Stimulated activated CD4-positive, alpha-beta T cell treated with anti-CD3 and anti-CD28 coated beads, Interleukin-2, amount 100 ng/mL, for 4 hours (primary cell): ENCODE measurements at places on chromosomes 16 and 17.

DNA sequence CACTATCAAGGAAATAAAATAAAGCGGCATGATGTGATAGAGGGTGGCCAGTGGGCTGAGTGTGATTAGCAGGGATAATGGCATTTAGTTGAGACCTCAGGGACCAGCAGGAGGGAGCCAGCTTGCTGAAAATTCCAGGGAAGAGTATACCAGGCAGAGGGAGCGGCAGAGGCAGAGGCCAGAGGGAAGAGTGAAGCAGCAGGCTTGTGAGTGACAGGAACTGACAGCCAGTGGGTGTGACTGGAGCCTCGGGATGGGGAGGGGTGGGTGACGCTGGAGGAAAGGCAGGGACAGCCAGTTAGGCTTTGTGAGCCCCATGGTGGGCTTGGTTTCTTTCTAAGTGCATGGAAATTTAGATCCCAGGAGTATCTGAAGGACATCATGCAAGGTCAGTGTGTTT lies 209.7 kb upstream of the CACNG3 start:
- DNase-seq = no peak

DNA sequence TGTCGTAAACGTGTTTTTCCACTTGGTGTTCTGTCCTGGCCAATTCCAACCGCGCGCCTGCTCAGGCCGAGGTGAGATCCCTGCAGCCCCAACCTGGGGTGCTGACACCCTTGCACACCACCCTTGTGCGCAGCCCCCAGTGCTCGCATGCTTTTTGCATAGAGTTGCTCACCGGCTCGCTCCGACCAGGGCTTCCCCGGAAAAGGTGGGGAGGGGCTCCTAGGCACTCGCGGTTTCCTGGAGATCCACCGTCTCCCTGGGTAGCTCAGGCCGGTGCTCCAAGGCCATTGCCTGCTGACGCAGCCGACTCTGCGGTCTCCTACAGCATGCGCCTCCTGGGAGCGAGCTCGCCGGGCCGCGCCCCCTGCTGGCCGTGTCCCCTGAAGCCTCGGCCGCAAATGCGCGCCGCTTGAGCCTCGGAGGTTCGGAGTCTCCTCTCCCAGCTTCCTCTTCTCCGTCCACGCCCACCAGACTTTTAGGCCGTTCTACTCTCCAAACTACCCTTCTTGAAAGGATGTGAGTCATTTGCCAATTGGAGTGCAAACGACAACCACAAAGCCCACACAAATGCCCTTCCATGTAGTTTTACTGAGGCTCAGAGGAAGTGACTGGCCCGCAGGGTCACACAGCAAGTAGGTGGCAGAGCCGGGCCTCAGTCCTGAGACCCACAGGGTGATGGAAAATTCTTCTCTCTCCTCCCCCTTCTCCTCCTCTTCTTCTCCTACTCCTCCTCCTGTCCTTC lies 7.2 kb upstream of the PDP2 start:
- peak; percentile 76 for DNase-seq

GRCh38 chr16:3655396-3656159 lies 1.1 kb downstream of the DNASE1 start:
- no peak for DNase-seq

DNA sequence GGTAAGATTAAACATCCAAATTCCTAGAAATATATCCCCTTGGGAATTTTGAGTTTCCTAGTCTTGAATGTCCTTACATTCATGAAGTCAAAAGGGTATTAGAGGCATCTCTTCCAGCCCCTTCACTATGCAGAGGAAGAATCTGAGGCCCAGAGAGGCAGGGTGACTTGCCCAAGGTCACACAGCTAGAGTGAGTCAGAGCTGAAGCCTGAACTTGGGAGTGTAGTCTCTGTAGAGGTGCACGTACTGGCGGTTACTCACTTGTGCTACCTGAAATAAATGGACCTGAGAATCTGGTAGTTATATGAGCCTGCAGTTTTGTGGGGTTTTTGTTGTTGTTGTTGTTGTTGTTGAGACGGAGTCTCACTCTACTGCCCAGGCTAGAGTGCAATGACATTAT lies 164.0 kb downstream of the XYLT1 start:
- DNase-seq = no peak

- no peak for DNase-seq
Observed at GRCh38 chr17:42991471-42991870, 6.7 kb upstream of the RPL27 start.

DNA sequence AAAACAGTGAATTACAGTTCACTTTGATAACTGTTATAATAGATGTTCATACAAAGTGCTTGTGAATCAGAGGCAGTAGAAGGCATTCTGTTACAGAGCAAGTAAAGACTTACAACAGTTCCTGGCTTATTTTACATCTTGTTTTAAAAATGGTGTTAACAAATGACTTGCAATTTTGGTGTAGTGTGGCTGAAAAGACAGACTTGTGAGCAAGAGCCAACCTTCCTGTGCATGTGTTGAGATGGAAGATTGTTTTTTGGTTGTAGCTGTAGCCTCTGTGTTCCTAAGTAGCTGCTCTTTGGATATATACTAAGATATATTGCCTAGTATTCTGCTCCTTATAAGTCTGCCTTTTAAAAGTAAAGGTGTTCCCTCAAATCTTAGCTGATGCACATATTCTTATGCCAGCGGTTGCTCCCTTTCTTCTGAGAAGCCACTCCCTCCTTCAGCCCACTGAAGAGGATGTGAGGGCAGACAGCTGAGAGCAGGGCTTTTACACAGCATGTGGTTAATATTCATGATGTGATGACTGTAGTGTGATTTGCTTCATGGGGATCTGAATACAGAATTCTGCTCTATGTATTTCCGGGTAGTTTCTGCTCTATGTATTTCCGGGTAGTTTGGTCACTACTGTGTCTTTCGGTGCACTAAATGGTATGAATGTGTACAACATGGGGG lies 182.3 kb downstream of the PHKB start:
- no peak for DNase-seq

DNA sequence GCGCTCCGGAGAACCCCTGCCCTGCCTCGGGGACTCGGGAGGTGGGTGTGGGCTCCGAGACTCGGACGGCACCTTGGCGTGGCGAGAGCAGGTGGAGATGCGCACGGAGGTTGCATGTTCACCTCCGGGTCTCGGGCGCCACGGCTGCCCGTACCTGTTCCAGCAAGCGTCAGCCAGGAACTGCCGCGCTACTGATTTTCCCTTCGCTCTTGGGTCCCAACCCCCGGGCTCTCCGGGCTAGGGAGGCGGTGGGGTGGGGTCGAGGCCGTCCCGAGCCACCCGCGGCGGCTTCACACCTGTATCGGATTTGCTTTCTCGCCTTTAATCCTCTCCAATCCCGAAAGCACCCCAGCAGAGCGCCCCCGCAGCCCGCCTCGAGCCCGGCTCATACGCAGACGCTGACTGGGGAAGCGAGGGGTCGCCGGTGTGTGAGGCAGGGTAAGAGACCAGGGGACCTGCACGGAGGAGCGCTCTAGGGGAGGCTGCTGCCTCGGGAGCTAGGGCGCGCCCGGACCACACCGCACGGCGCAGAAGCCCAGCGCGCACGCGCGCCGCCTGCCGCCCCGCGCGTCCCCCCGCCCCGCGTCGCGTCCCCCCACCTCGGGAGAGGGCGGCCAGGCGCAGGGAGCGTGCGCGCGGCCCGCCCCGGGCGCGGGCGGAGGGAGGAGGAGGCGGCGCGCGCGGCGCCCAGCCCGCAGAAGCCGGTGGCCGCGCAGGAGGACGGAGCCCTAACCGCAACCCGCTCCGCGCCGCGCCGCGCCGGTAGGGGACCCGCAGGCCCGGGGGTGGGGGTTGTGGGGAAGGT lies at the start of gene DUSP14:
Gene DUSP14 (plus strand): TSS at position 695 of the 805 bp plus-strand sequence. CDS start 22,382 bp downstream, outside the sequence.
- peak; percentile 80 for DNase-seq

DNA sequence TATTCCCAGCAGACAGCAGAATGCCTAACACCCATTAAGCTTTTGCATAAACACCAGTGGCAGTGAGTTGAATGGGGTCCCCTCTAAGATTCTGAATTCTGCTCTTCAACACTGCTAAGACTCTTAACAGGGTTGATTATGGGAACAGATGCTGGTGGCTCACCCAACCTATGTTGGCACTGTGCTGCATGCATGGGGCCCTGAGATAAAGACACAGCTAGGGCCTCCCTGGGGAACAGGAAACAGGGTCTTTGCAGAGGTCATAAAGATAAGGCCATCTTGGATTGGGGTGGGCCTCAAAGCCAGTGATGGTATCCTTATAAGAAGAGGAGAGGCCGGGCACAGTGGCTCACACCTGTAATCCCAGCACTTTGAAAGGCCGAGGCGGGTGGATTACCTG lies 190.8 kb downstream of the SLC39A11 start:
- no peak for DNase-seq

DNA sequence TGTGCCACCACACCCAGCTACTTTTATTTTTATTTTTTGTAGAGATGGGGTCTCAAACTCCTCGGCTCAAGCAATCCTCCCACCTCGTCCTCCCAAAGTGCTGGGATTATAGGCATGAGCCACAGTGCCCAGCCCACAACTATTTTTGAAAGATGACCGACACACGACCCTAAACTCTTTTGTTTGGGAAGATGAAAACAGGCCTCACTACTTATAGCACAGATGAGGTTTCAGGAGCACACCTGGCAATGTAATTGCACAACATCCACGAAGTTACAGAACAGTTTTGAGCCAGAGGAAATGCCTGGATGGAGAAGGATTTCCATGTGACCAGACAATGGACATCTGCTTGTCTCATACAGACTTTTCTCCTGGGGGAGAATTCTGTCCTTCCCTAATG lies 43.4 kb upstream of the PRSS54 start:
- DNase-seq = no peak

DNA sequence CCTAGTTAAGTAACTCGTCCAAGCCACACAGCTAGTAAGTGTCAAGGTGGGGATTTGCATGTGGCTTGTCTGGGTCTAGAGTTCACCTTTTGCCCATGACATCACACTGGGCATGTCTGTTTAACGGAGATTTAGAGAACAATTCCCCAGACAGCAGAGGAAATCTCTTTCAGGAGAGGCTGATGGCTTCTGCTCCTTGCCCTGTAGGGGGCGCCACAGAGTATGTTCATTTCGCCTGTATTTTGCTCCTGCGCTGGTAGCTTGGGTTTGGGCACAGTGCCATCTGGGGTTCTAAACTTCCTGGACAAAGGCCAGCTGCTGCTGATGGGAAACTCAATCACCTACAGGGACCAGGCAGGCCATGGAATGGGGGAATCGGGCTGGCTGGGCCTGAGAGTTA lies 20.4 kb downstream of the OTOA start:
- no peak for DNase-seq

GRCh38 chr17:2124391-2124790 lies 69.5 kb downstream of the HIC1 start:
- no peak for DNase-seq

DNA sequence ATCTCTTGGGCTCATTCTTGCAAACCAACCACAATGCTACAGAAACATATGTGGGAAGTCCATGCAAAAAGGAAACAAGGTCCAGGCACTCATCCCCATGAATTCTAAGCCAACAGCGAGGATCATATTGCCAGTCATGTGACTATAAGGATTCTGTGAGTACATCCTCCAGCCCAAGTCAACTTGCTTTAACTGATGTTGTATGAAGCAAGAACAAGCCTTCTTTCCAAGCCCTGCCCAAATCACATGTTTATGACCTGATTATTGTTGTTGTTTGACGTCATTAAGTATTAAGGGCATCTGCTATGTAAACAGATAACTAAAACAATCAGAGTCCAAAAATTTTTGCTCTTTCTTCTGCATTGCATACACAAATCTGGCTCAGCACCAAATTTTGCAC lies 78.2 kb upstream of the MON1B start:
- DNase-seq = no peak

DNA sequence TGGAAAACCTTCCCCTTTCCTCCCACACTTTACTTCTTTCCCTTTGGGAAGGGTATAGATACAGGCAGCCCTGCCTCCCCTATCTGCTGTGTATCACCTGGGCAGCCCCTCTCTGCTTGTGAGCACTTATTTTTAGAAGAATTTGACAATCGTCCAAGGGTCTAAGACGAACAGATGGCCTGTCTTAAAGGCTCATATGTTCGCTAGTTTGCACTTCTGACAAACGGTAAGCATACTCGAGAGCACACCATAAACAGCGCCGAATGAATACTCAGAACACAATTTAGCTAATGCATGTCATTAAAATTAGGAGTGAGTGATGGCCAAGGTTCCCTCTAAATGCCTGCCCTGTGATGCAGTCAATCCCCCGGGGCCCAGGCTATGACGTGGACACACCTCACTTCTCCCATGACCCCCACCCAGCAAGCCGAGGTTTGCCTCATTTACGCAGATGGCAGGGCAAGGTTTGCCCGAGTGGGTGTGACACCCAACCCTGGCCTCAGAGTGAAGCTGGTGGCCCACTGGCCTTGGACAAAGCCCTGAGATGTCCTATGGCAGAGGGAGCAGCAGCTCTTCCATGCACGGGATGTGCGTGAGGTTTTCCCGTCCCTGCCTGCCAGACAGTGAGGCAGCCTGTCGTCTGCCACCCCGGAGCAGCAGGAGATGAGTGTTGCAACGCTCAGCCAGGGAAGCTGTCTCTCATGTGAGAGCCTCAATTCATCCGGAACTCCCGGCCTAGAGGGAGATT lies 125.2 kb downstream of the C16orf78 start:
- no peak for DNase-seq

- DNase-seq = peak; percentile 42
Observed at GRCh38 chr16:30659507-30660423, 1.5 kb downstream of the FBRS start.

- DNase-seq = no peak
Observed at GRCh38 chr16:57039148-57039812, 49.9 kb downstream of the NLRC5 start.

- no peak for DNase-seq
Observed at GRCh38 chr16:10265770-10266615, 83.8 kb upstream of the GRIN2A start.

DNA sequence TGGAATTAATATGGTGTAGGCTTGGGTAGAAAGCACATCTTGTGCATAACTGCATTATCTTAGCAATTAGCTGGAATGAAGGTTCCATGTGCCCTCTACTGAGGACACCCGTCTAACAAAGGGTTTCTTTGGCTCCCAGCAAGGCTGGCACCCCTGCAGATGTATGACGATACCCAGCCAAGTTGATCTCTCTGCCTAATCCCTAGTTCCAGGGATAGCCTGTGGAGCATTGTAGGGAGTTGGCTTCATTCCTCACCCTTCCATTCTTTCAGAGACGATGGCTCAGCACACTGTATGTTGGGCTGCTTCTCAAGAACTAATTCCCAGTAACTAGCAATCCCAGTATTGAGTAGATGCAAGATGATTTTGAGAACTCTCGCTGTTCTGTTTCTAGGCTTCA lies 182.5 kb downstream of the SNX29 start:
- no peak for DNase-seq
